ENCODE measurements at places on chromosomes 5 and 9.

DNA sequence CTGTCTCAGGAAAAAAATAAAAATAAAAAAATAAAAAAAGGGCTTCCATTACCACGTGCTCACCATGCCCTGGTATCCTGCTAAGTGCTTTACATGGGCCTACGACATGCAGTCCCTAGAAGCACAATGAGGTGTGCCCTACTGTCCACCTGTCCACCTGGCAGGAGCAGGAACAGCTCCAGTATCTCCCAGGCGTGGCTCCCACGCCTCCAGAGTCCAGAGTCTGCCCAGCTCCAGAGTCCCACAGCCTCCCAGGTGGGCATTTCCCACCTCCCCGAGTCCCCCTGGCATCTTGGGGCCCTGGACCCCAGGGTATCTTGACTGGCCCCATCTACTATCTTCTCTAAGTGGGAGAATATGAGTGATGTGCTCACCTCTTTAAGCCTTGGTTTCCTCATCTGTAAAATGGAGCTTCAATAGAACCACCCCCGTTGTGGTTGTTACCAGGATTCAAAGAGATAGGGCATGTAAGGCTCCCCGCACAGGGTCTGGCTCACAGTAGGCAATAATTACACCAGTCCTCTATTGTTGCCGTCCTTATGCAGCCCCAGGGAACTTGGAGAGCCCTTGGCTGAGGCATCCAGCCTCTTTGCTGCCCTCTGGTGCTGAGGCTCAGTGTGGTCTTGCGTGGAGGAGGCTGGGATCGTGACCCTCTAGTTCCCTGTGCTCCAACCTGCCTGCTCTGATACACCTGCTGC, 8.9 kb downstream of the CXCL14 start:
- peak; percentile 11 for DNase-seq

- no peak for DNase-seq
These were observed 82.8 kb downstream of the SLC1A3 start for GRCh38 chr5:36689225-36689624.

DNA sequence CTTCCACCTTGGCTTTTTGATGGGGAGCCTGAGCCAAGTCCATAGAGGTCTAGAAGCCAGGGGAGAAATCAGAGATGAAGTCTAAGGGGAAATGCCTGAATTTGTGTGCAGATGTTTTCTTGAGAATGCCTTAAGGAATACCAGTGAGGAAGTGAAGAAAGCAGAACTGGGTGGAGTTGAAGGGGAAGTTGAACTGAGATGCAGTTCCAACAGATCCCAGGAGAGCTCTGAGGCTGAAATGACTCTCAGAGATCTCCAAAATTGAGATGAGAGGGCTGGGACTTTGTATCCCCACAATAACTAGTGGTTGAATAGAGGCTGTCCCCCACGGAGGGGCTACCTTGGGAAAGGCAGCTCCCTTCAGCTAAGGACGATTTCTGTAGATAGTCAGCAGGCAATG, 197.1 kb downstream of the ZNF462 start:
- no peak for DNase-seq

GRCh38 chr5:180523629-180524466, 29.7 kb downstream of the CNOT6 start:
- DNase-seq, result no peak

DNA sequence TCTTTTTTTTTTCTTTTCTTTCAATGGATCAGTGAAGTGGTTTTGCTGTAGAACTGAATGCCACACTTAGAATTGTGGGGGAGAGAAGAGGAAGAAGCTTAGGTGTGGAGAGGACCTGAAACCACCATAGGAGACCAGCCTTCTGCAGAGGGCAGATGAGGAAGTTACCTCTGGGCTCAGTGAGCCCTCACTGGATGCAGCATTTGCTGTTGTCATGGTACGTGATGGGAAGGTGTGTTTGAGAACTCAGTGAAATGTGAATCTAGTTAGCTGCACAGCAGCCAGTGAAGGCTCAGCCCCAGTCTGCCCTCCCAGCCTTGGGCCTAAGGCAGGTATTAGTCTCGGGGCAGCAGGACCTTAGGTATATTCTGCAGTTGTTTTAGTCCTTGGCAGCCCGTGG, 17.5 kb downstream of the CYFIP2 start:
- no peak for DNase-seq

- DNase-seq, result peak; percentile 23
These were observed 684 bp downstream of the TOR1B start for GRCh38 chr9:129803676-129804060.

DNA sequence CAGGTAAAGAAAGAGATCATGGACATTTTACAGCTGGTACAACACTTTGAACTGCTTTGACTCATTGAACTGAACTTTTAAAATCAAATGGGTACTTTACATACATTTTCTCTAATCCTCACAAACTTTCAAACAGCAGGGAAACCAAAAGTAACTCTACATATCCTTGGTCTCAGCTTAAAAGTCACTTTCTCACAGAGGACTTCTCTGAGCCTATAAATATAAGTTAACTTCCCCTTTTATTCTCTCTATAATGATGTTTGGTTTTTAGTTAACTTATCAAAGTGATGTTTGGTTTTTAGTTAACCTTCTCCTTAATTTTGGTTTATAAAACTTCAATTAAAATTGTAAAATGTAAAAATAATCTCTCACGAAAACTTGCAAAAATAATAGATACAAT, 209.8 kb downstream of the MCTP1 start:
- no peak for DNase-seq

DNA sequence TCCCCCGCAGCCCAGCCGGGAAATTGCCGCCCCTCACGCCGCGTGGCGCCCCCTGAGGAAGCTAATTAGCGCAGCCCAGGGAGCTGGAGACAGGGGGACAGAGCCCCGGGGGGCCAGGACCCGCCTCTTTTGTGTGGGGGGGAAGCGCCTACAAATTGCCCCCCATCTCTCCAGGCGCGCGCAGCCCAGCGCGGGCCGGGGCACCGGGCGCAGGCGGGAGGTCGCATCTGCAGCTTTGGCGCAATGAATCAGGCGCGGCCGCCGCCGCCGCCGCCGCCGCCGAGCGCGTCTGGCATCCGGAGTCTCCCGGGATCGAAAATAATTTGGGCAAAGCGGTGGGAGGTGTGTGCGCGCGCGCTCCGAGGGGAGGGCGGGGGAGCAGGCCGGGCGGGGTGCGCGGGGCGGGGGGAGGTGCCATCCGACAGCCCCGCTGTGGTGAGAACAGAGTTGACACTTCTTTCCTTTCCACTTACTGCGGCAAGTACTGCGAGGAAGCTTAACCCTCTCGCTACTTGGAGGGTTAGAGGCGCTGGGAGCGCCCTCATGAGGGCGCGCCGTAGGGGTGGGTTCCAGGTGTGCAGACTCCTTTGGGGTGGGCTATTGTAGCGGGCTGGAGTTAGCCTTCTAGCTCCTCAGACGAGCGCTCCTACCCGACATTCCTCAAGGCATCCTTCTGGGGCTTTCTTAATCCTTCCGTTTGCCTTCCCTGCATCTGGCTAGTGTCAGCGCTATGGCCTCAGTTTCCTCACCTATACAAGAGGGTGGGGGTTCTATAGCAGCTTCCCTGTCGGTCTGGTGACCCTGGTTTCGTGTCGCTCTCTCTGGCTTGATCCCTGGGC, 63.1 kb downstream of the CXXC5 start:
- DNase-seq, result peak; percentile 59

GRCh38 chr5:127580731-127581130, 63.3 kb downstream of the PRRC1 start:
- no peak for DNase-seq

GRCh38 chr5:159032656-159033350, 66.9 kb downstream of the EBF1 start:
- no peak for DNase-seq

DNA sequence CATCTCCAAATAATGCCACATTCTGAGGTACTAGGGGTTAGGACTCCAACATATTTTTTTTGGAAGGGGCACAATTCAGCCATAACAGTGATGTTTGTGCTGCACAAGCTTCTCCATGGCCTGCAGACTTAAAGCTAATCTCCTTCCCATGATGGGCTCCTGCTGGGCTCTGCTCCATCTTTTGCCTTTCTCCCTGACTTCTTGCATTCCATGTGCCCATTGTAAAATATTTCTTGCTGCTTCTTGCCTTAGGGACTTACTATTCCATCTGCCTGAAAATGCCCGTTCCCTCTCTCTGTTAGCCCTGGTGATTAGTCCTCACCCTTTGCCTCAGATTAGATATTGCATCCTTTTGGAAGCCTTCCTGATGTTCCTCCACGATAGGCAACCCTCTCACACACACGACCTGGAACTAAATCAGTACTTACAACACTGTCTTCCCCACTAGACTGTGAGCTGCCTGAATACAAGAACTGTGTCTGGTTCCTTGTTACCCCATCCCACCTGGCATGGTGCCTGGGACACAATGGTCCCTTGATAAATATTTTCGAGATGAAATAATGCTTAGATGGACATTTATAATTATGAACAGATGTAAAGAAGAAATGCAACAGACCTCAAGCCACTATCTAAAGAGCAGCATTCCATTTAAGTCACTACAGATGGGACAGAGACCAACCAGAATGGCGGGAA, 33.5 kb downstream of the OR1J1 start:
- DNase-seq, result no peak

DNA sequence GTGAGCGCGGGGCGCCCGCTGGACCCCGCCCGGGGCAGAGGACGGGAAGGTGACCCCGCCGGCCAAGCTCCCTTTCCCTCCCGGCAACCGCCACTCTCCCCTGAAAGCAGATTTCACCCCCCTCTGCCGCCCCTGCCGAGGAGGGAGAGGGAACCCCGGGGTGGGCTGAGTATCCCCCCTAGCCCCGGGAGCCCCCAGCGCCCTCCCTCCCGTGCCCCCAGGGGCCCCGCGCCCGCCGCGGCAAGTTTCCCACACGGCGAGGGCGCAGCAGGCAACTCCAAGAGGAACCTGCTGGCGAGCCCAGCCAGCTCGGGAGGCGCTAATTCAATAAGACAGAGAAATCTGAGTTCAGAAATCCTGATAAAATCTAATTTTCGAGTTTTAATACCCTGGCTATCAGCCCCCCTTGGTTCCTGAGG, 1.6 kb downstream of the NTNG2 start:
- no peak for DNase-seq

GRCh38 chr5:149852641-149853330, 91.8 kb downstream of the PDE6A start:
- DNase-seq, result peak; percentile 58

DNA sequence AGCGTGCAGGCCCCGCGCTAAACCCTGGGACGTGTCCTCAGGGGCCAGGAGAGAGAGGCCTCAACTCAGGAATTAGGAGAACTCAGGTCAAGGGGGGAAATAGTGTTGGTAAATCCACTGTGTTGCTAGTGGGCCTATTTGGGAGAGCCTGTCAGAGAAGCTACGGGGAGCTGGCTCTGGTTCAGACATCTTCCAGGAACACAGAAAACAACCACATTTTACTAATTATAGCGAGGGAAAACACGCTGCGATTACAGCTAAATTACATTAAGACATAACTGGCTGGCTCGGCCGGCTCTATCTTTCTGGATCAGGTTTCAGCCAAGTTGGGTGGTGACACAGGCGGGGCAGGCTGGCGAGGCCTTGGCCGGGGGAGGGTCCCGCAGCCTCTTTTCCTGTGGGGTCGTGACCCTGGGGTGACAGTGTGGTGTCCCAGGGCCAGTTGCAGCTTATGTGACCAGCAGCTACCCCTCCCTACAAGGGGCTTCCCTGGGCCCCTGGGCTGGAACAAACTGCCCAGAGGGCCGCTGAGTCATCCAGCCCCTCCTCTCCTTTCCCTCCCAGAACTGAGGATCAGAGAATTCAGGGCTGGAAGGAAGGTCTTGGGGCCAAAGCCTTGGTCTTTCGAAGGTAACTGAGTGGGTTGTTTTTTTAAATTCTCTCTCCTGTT, 75.1 kb downstream of the FGF18 start:
- DNase-seq, result no peak

DNA sequence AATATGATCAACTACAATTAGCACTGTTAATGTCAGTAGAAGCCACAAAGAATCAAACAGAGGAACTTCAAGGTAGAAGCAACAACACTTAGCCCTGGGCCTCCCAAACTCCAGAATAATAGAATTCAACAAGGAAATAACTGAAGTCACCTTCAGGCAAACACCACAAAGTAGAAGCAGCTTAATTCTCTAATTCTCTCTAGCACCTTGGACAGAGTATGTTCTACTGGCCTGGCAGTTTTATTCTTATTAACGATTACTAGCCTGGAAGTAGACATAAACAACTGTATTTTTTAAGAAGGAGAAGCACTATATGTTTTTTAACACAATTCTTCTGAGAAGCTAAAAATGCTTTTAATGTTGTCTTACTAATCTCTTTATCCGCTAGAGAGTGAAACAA, 911.9 kb downstream of the DTWD2 start:
- no peak for DNase-seq

- DNase-seq, result no peak
These were observed 105.9 kb upstream of the DAP start for GRCh38 chr5:10866913-10867312.

- DNase-seq, result no peak
These were observed 36.0 kb downstream of the SLC46A2 start for GRCh38 chr9:112854657-112855056.

GRCh38 chr5:95664204-95664786, 17.7 kb downstream of the RFESD start:
- peak; percentile 31 for DNase-seq

GRCh38 chr9:91836515-91836914, 113.5 kb downstream of the ROR2 start:
- DNase-seq, result no peak

DNA sequence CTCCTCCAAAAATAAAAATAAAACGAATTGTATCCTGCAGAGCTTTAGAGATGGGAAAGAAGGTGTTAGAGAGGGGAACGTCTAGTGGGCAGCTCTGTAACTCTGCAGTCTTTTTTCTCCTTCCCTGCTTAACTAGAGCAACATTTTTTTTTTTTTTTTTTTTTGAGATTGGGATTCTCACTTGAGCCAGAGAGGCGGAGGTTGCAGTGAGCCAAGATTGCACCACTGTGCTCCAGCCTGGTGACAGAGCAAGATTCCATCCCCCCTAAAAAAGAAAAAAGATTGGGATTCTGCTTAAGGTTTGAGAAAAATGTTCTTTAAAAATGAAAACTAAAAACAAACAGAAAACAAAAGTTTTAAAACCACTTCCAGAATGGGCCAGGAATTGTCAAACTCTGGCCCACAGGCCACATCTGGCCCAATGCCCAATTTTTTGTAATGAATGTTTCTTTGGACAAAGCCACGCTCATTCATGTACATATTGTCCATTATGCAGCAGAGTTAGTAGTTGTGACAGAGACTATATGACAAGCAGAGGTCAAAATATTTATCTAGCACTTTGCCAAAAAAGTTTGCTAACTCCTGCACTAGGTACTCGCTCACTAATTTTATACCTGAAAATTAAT, 98.5 kb downstream of the ZCCHC7 start:
- DNase-seq, result no peak
